ENCODE measurements at places on chromosomes 16 and 17. TPM values are rescaled to one million over a fixed set of nuclear protein-coding genes. Genes with fewer than 3 reads are reported as not detected.

AOC3 gene
- 1.1 TPM for total RNA-seq

EFNB3 gene
- 1.8 TPM for total RNA-seq

ABCA10 gene
- 0.13 TPM for total RNA-seq

RAMP2 gene
- 0.65 TPM for total RNA-seq

KCNH6 gene
- not detected for total RNA-seq

APOBR gene
- 0.06 TPM for total RNA-seq

PRSS21 gene
- not detected for total RNA-seq

TUFM gene
- total RNA-seq: 285 TPM

ASPHD1 gene
- total RNA-seq: 30.1 TPM
